ENCODE measurements at places on chromosomes 13 and 19.

DNA sequence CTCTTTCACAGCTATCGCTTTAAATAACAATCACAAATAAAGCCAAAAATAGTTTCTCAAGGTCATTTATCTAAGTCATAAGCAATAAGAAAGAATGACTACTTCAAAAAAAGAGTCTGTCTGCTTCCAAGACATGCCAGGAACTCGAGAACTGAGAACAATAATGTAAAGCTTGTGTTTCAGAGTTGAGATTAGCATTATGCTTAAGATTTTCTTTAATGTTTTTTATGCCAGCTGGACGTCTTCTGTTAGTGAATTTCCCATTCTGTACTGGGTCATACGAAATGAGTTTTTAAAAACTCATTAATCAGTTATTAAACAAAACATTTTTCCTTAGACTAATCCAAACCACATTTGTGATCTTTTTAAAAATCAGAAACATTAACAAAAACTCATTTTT, 3.2 kb upstream of the SPRYD7 start:
- DNase-seq: no peak

- no peak for DNase-seq
These were observed 14.7 kb downstream of the NAPA start for GRCh38 chr19:47499863-47500830.

DNA sequence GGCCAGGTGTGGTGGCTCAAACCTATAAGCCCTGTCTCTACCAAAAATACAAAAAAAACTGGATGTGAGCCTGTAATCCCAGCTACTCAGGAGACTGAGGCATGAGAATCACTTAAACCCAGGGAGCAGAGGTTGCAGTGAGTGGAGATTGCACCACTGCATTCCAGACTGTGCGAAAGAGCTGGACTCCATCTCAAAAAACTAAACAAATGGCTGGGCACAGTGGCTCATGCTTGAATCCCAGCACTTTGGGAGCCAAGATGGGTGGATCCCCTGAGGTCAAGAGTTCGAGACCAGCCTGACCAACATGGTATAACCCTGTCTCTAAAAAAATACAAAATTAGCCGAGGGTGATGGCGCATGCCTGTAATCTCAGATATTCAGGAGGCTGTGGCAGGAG, 34.9 kb upstream of the ZNF83 start:
- no peak for DNase-seq

DNA sequence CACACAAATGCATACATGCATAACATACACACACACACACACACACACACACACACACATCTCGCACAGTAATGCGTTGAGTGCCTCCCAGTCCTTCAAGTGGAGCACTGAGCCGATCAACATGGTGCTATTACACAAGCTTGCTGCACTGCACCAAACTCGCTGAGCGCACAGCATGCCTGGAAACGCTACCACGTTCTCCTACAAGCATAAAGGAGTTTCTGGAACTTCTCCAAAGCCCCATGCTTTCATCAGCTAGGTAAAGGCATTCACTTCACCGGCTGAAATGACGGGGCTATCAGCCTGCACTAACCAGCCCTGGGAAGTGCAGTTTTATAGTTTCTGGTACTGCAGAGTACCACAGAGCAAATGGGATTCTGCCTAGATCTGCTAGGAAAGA, 92.7 kb downstream of the FGF14 start:
- DNase-seq: no peak

DNA sequence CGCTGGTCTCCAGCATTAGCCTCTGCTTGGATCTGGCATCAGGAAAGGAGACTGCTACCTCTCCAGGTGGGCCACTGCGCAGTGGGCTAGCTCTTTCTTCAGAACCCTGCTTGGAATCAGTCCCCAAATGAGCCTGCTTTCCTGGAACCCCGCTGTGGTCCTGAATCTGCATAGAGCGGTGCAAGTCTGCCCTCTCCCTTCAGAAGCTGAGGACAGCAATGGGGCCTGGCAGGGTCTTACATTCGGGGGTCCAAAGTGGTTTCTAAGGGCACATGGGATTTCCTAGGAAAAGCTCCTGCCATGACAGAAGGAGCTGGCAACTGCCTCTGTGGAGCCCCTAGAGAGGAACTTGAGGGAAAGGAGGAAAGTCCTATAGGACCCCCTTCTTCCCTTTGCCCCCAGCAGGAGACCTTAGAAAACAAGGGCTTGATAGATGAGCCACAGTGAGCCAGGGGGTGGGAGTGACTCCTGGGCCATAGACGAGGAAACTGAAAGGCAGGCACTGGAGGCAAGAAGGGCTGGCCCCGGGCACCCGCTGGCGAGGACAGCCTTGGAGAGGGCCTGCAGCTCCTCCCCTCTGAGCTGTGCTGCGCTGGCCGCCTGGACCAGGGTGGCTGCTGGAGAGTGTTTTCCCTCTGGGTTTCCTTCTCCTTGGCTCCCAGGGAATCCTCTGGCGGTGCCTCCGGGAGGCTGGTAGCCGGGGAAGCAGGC, 1.4 kb upstream of the VSTM2B start:
- DNase-seq: no peak

- DNase-seq: no peak
These were observed 30.9 kb upstream of the NCCRP1 start for GRCh38 chr19:39165857-39166256.

GRCh38 chr19:54888239-54888638, 14.2 kb downstream of the FCAR start:
- no peak for DNase-seq

GRCh38 chr19:18214779-18215433, 11.1 kb upstream of the RAB3A start:
- no peak for DNase-seq

- no peak for DNase-seq
These were observed 122.3 kb downstream of the SLC7A1 start for GRCh38 chr13:29473166-29473565.

DNA sequence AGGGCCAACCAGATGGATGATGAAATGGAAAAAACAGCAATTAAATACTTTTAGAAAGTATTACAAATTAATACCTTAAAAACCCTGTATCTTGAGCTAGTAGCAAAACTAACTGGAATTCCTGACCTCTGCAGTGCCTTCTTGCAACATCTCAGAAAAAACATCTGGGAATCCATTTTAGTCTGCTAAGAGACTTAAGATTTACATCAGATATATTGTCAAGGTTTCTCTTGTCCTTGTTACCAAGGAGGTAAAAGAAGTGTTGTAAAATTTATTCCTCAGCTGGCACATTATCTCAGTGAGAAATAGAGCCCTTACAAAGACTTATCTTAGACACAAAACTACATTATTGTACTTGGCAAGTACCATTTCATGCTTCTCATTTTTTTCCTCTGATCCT, 18.5 kb downstream of the KCNRG start:
- DNase-seq: no peak

- DNase-seq: peak; percentile 68
These were observed 3.7 kb downstream of the HRC start for GRCh38 chr19:49151267-49152118.

Measured in liver (tissue), 10 donors.